ENCODE measurements at places on chromosomes 5 and 9.
A peak's percentile ranks its signal among the peaks of the same experiment; 100 is the strongest.

DNA sequence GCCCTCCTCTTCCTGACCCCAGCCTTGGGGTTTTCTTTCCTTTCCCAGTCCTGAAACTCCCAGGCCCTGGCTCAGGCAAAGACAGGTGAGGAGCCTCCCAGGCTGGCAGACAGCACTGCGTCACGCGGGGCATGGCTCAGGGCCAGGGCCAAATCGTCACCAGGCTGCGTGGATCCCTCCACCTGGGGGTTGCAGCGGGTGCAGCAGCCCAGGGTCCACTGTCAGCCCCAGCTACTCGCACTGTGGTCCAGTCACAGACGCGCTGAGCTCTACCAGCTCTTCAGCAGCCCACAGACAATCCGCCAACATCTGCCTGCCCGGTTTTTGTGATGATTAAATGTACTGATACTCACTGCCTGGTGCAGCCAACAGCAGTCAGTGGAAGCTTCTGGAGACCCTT, 12.1 kb downstream of the FAM78A start:
- no peak for DNase-seq

GRCh38 chr9:137406085-137406760, 16.7 kb downstream of the EXD3 start:
- no peak for DNase-seq

GRCh38 chr9:71079451-71079850, 42.0 kb downstream of the TRPM3 start:
- DNase-seq, result no peak

DNA sequence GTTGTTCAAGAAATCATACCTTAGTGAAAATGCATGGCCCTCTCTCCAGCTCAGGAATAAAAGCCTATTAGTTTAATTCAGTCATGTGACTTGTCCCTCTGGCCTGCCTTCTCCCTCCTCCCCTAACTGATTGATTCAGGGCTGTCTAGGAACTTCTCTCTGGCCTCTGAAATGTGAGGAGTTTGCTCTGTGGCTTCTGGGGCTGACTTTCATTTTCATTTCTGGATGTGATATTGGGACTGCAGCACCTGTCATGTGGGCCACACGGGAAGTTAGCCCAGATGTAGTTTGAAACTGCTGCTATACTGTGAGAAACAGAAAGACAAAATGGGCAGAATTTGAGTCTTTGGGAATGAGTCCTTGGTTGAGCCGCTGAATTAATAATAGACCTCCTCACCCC, 44.8 kb downstream of the PARP8 start:
- peak; percentile 77 for DNase-seq

GRCh38 chr5:154757814-154758406, 2.7 kb downstream of the LARP1 start:
- no peak for DNase-seq

DNA sequence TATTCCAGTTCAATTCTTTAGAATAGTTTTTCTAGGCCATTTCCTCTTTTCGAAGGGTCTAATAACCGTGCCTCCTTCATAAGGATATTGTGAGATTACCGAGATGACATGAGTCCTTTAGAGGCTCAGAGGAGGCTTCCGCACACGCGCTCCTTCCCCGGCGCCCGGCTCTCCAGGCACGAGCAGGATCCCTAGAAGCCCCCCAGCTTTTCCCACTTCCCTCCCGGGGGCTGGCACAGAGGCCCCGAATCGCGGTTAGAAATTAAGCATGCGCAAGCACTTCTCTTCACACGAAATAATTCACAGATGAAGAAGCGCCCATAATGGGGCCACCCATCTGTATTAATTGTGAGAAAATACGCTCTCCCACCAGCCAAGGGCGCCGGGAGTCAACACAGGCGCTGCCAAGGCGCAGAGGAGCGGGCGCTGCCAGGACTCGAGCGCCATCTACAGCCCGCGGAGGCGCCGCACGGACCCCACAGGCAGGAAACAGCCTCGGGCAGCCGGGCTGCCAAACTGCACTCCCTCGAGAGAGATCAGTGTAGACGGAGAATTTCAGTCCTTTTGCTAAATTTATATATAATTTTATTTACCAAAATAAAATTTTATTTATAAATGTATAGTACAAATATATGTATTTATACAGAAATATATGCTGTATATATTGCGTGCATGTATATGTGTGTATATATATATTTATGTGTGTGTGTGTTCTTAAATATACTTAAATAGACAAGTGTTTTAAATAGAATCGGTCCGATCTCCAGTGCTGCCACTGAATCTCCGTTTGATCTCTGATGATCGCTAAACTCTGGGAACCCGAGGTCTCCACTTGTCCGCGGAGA, 258.1 kb upstream of the NFIL3 start:
- peak; percentile 64 for DNase-seq

GRCh38 chr9:89879276-89879675, 274.5 kb downstream of the GADD45G start:
- no peak for DNase-seq

DNA sequence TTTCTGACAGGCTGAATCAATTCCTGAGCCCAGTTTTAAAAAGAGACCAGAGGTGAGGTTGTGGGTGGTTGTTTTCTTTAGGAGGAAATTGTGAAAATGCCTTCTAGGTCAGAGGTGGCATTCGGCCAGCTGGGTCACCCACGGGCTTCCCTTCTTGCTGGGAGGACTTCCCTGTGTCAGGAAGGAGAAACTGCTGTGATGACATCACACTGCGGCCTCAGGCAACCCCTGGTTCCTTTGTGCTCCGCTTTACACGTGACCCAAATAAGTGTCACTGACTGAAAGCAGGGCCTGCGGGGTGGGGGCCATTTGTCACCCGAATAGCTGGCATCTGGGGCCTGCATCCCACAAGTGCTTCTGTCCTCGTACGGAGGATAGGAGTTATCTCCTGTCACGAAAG, 39.7 kb downstream of the FABP6 start:
- DNase-seq, result no peak

GRCh38 chr5:160851451-160851850, 560 bp downstream of the ATP10B start:
- no peak for DNase-seq

- DNase-seq, result no peak
These were observed 346.3 kb downstream of the NDUFS4 start for GRCh38 chr5:53906736-53907135.

DNA sequence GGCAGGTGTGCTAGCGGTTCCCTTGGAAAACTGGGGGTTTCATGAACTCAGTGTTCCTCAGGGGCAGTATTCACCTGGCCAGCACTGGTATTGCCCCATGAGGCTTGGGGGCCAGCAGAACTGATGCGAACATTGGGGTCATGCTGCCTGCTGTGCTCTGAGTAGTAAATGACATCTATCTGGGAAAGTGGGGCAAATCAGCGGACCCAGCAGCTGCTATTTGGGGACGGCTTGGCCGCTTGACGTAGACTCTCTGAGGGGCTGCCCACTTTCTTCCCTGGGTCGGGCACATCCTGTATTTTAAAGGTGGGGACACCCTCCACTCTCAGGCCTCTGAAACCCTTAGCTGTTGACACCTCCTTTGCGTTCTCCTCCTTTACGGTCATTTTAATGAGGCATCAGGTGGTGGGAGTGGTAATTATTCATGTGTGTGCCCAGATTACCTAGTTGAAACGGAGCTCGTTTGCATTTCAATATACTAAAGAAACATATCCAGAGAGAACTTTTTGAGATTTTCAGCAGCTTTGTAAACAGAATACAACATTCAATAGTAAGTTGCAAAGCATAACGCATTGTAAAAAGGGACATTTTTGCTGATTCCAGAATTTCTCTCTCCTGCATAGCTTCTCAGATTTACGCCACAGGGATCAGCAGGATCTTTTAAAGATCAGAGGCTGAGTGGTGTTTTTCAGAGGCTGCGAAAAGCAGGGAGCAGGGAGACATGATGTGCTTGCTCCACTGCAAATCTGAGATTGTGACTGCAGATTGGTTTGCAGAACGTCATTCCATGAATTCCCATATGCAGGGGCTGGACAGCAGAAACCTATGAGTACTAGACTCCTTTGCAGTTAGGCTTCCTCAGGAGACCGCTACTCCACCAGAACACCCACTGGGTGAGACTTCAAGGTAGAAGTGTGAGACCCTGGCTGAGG, 56.8 kb upstream of the ZFR start:
- no peak for DNase-seq

GRCh38 chr9:35811381-35812024, 559 bp downstream of the SPAG8 start:
- DNase-seq, result no peak

- DNase-seq, result no peak
These were observed 52.1 kb upstream of the ARL15 start for GRCh38 chr5:54362434-54362833.

DNA sequence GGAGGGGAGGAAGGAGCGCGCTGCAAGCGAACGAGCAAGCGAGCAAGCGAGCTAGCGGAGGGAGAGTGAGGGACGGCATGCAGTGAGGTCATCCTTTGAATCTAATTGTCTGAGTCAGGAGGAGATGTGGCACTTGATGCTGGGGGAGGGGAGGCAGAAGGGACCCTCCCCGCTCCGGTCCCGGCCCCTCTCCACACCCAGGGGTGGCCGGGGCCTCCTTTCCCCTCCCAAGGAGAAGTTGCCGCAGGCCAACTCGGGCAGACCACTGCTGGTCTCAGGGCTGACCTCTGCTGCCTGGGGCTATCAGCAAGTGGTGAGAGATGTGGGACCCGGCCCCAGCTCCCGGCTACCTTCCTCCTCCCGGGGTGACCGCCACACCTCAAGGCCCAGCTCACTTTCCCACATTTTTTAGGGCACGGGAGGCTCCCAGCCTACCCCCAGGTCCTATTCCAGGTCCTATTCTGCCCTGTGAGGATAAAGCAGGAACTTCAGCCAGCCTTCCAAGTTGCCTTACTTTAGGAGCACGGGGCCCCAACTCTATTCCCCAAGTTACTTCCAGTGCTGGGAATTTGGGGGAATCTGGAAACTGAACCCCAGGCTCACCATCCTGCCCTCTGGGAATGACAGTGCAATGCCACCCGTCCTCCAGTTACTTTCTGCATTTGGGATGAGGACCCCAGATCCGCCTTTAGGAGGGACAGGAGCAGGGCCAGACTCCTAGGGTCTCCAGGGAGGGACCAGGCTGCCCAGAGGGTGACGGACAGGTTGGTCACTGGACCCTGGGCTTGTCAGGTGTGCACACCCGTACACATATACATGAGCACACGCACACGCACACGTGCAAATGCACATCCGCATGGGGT, 11.1 kb downstream of the CNTFR start:
- DNase-seq, result no peak

- DNase-seq, result no peak
These were observed 49.0 kb upstream of the CKMT2 start for GRCh38 chr5:81183811-81184748.

- DNase-seq, result no peak
These were observed 1.3 kb upstream of the ITGA2 start for GRCh38 chr5:52987711-52988331.

GRCh38 chr9:34546102-34546833, 23.5 kb upstream of the ENHO start:
- DNase-seq, result no peak

Data from HTR-8/SVneo (cell line).